Astrocyte (in vitro differentiated cells and primary cell): ENCODE measurements at places on chromosomes 1 and 21. TPM values are rescaled to one million over a fixed set of nuclear protein-coding genes. Genes with fewer than 3 reads are reported as not detected.
A peak's percentile ranks its signal among the peaks of the same experiment; 100 is the strongest.

GRCh38 chr1:222790520-222790919, 24.3 kb upstream of the DISP1 start:
- no peak overlapping the region for H3K4me3 ChIP-seq
- DNase-seq, result no peak
- H3K4me1 ChIP-seq, result no peaks in the 10 kb centered on the region

Gene FNBP1L
- total RNA-seq, result 49.7 and 57.8 TPM in 2 replicates

GRCh38 chr1:111671852-111672251, 52.3 kb downstream of the RAP1A start:
- no peaks in the 10 kb centered on the region for H3K27me3 ChIP-seq
- no peak overlapping the region for H3K4me3 ChIP-seq
- no peak overlapping the region for H3K27ac ChIP-seq

GRCh38 chr21:35520302-35520701, 471.2 kb upstream of the RUNX1 start:
- no peak for DNase-seq
- no peak overlapping the region for H3K27ac ChIP-seq
- no peaks in the 10 kb centered on the region for H3K36me3 ChIP-seq
- no peaks in the 10 kb centered on the region for H3K27me3 ChIP-seq
- no peaks in the 10 kb centered on the region for H3K4me1 ChIP-seq

DNA sequence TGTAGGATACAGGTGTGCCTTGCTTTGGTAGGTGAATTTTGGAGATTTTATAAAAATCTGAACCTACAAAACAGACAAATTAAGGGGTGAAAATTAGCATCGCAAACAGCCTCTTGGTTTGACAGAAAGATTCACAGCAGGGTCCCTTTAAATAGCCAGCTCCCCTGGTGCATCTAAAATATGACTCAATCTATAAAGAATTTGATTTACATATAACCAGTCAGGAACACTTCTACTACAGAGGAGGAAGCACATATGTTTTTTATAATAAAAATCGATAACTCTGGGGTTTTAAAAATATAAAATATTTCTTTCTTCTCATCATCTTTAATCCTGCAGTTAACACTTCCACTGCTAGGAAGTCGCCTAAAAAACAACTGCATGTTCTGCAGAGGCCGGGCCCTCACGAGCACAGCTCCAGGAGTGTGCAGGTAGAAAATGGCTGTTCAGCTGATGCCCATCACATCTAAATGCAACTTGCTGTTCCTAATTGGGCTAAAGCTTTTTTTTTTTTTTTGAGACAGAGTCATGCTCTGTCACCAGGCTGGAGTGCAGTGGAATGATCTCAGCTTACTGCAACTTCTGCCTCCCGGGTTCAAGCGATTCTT, 203.4 kb downstream of the HS2ST1 start:
- no peak overlapping the region for H3K4me3 ChIP-seq
- H3K4me1 ChIP-seq, result peaks cover 11% of the 10 kb centered on the region
- no peaks in the 10 kb centered on the region for H3K27me3 ChIP-seq

Gene GBP5
- total RNA-seq, result 0.62 and 0.79 TPM in 2 replicates

GRCh38 chr1:229714964-229715603, 89.0 kb downstream of the URB2 start:
- no peak overlapping the region for H3K4me3 ChIP-seq
- H3K36me3 ChIP-seq, result no peaks in the 10 kb centered on the region
- peaks cover 14% of the 10 kb centered on the region for H3K4me1 ChIP-seq
- no peaks in the 10 kb centered on the region for H3K27me3 ChIP-seq
- DNase-seq, result no peak
- peak overlapping the region; percentile 57 for H3K27ac ChIP-seq
